ENCODE measurements at places on chromosomes 11 and 22.
A peak's percentile ranks its signal among the peaks of the same experiment; 100 is the strongest.

DNA sequence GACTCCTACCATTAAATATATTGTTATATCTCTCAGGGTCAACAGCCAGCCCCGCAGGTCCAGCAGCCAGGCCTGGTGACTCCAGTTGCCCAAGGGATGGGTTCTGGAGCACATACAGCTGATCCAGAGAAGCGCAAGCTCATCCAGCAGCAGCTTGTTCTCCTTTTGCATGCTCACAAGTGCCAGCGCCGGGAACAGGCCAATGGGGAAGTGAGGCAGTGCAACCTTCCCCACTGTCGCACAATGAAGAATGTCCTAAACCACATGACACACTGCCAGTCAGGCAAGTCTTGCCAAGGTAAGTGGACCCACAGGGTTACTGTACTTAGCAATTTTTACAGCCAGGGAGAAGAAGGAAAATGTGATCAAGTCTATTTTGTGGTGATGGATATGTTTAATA is 35.1 kb downstream of the EP300 start:
- no peak for DNase-seq

DNA sequence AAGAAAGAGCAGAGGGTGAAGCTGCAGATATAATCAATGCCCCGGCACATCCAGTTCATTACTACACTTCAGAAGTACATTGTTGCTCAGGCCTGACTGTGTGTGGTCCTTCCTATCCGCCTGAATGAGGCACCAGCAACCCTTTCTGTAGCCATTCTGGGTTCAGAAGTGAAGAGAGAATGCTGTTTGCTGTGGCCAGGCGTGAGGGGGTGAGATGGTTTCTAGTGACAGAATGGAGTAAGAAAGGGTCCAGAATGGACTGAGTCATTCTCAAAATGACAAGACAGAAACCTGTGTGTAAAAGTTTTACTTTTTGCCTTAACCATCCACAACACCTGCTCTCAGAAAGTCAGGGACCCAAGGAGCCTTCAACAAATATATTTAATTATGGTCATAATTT is 334.8 kb downstream of the GUCY1A2 start:
- no peak for DNase-seq

DNA sequence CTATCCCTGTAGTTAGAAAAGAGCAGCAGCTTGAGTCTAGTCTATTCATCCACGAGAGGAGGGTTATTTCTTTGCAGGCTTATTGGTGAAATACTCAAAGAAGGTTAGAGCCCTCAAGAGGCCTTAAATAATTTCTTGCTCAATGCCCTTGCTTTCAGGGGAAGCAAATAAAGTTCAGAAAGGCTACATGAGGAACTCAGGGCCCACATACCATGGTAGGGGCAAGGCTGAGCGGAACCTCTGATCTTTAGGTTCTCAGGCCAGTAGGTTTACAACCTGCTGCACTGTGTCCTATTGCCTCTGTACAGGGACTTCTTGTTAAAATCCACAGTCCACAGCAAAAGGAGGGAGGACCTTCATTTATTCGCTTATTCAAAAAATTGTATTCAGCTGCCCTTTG is 101.7 kb downstream of the ADAMTS15 start:
- no peak for DNase-seq

GRCh38 chr22:21972806-21973205 is 9.8 kb downstream of the TOP3B start:
- DNase-seq: no peak

GRCh38 chr22:43446037-43446803 is 34.4 kb downstream of the MPPED1 start:
- DNase-seq: no peak

GRCh38 chr11:3901249-3902025 is 46.0 kb downstream of the STIM1 start:
- no peak for DNase-seq

DNA sequence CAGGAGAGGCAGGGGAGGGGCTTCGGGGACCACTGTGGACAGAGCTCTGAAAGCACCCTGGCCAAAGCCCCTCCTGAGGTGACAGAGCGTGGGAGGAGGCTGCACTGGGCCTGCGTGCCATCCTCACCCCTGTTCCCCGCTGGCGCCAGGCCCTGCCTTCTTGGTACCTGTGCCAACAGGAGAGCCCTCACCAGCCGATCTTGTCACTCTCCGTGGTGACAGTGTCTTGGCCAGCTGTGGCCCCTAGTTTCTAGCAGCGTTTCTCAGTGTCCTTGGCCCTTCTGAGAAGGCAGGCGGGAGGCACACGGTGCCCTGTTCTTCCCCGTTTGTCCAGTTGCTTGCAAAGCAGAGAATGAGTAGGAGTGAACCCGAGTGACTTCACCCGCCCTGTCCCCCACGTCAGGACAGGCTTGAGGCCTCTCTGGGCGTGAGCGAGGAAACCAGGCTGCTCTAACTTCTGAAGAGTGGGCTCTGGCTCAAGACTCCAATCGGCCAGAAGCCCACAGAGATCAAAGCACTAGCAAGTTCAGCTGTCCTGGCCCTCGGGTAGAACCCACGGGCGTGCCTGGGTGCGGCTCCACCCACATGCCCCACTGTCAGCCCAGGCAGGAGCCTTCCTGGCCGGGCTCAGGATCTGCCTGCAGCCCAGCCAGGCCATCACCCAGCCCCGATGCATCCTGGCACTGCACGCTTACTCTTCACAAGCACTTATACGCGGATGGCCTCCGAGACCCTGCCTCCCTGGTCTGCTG is 60.2 kb upstream of the EMID1 start:
- no peak for DNase-seq

- peak; percentile 51 for DNase-seq
Observed at GRCh38 chr22:45164270-45165088, 754 bp downstream of the NUP50 start.

DNA sequence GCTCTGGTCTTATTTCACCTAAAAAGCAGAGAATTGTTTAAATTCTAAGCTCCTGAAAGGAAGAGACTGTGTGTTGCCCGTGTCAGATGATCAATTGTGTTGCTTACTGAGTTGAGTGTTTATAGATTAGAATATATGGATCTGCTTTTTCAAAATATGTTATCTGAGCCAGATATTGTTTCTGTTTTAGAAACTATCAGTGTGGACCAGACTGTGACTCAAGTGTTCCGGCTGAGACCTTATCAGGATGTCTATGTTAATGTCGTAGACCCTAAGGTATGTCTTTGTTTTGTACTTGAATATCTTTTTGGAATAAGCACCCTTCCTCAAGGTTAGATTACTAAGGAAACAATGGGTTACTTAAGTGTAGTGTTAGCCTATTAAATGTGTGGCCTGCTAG is 11.0 kb downstream of the DEPDC5 start:
- DNase-seq: no peak

DNA sequence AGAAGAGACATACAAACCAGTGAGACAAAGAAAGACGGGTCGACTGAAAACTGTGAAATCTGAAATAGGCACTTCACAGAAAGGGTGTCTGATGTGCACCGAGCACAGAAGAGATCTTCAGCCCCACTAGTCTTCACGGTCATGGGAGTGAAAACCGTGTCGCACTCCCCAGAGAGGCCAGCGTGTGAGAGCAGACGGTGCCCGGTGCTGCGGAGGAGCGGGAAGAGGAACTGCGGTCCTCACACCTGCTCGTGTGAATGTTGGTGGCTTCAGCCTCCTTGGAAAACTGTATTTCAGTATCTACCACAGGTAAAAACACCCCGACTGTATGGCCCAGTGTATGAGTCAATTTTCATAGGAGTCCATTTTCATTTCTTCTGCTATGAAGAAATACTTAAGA is 382.9 kb downstream of the BRD1 start:
- no peak for DNase-seq

DNA sequence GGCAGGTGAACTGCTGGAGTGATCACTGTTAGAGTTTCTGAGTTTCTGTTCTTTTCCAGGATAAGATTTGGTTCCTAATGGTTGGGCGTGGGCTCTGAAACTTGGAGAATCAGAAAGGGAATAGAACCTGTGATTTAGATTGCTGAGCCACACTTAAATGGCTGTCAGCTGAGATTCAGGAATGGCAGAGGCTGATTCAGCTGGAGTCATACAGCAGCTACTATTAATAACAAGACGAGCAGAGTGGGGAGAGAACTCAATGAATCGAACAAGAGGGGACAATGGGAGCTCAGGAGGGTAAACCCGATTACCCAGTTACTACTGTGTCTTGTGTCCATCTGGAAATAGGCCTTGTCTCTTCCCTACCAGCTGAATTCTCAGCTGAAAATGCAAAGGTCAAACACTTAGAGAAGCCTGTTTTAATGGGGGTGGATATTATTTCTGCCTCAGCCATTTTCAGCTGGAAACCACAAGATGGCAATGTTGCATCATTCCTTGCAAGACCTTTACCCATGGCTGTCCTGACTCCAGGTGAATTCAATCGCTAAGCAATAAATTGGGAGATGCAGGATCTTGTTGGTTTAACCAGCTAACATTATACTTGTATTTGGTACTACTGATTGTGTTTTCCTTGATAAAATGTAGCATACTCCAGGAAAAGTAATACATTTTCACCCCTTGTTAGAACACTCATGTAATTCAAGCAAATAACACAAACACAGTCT is 104.5 kb upstream of the RAG2 start:
- DNase-seq: peak; percentile 40

DNA sequence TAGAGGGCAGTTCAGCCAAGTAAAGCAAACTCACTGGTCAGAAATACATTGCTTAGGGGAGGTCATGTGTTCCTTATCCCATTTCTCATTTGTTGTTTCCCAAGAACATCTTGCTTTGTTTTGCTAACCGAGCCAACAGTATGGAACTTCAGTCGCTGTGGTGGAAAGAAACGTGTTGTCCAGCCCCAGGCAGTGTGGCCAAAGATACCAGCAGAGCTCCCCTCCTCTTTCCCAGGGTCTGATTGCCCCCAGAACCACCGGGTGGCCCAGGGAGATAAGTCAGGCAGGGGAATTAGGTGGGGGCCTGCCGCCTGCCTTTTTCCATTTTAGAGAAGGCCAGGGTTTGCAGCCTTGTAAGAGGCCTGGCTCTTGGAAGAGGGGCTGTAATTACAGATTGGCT is 98.7 kb upstream of the CRYBB3 start:
- DNase-seq: no peak

DNA sequence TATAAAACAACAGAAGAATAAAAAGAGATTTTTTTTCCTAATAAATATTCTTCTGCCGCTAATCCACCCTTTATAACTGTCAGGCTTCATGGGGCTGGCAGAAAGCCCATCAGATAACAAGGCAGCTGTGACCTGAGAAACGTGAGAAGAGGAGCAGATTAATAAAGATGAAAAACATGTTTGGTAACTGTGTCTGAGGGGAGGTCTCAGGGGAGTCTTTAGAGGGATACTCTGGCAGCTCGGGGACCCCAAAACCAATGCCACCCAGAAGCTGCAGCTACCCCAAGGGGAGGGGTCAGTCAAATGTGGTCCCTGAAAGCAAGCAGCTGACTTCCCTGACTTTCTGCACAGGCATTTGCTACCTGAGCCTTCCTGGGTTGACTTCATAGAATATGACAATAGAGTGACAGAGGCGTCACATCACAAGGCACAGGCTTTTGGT is 48.4 kb upstream of the POU2AF1 start:
- DNase-seq: no peak

- DNase-seq: peak; percentile 33
Observed at GRCh38 chr11:124761301-124762104, 587 bp downstream of the ESAM start.

DNA sequence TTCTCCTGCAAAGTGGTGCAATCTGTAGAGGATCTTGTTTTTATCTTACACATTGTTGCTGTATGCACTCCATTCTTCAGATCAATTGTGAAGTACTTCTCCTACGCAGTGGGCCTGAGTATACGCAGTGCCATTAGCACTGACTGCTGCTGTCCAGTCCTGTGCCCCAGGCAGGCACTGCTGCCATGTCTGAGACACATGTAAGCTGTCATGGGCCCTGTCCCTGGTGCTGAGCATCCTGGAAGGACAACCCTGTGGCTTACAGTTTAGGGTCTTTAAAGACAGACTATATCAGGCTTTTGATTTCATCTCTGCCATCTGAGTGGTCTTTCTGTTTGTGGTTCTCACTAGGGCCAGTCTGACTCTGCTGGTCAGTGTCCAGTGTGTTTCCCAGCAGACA is 44.8 kb upstream of the PTPN5 start:
- no peak for DNase-seq

DNA sequence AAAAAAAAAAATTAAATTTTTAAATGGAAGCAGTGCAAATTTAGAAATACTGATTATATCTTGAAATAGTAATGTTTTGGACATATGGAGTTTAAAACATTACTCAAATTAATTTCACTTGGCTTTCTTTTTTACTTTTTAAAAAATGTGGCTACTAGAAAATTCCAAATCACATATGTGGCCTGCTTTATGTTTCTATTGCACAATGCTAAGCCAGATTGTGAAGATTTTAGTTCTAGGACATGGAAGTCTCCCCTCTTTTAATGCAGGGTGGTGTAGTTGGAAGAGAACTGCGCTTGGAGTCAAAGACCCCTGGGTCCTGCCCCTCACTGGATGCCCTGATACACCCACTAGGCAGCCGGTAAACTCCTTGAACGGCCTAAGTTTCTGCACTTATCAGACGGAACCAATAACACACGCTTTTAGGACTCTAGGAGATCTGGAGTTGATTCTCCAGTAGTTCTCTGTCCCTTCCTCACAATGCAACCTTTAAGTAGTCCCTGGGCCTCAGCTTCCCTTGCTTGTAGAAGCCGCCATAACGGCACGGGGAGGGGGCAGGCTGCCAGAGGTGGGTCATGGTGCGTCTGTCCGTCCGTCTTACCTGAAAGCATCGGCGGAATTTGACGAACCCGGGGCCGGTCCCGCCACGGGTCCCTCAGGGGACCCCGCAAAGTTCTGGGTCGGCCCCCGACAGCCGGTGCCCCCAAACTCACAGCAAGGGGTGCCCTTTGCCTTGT is 505 bp downstream of the FAM227A start:
- DNase-seq: no peak
